Body of pancreas (tissue), 4 donors: ENCODE measurements at places on chromosomes 3 and 15. TPM values are rescaled to one million over a fixed set of nuclear protein-coding genes. Genes with fewer than 3 reads are reported as not detected.

The PIF1 gene
- not detected for total RNA-seq

The P2RY1 gene
- 6.9 TPM for total RNA-seq

The WDR49 gene
- 2.3 TPM for total RNA-seq

DNA sequence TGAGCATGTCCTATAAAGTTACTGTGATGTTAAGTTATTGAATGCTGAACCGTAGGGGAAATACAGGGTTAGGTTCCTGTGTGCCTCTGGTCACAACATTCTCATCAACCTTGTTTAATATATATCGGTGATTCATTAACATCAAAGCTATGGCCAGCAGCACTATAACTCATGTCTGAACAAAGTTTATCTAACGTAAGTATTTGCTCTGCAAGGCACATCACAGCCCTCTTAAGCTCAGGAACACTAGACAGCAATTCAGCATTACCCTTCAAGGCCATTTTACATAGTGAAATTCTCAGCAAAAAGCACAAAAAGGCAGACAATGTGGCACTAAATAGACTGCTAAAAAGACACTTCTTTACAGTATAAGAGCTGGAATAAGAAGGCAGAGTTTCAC lies 48.2 kb upstream of the FNDC3B start:
- no peak for DNase-seq

GRCh38 chr3:123346021-123346420 lies 102.9 kb downstream of the ADCY5 start:
- DNase-seq = no peak

GRCh38 chr3:192850451-192850981 lies 67.1 kb downstream of the MB21D2 start:
- no peak for DNase-seq
